Activated effector memory CD4-positive, alpha-beta T cell treated with Interleukin-2 at 50 U/mL for 16 hours (primary cell): ENCODE measurements at places on chromosomes 16 and 17.

- DNase-seq, result no peak
Measured at GRCh38 chr16:4976611-4977145, 18.5 kb downstream of the SEC14L5 start.

- no peak for DNase-seq
Measured at GRCh38 chr17:79809530-79810129, 12.8 kb upstream of the CBX8 start.

- DNase-seq, result no peak
Measured at GRCh38 chr17:66578781-66579489, 256.0 kb upstream of the CACNG5 start.

GRCh38 chr17:48123111-48123510 is 15.5 kb downstream of the SNX11 start:
- no peak for DNase-seq

DNA sequence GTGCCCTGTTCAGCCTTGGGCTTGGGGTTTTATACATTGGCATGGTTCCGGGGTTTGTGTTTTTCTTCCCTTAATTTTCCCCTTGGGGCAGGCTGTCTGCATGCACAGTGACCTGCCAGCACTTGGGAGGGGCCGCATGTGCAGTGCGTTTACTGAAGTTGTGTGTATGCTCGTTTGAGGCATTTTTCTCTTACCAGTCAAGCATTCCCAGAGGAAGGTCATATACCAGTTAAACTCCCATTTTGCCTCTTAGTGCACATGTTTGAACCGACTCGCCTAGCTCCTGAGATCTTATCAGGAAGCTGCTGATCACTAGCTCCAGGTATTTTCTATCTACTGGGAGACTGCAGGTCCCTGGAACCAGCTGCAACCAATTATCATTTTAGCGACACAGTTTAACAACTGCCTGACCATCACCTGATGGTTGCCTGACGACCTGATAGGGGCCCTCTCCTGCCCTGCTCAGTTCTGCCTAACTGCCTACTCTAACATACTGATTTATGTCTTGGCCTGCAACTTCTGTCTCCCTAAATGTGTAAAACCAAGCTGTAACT is 51.4 kb downstream of the MFSD11 start:
- DNase-seq, result no peak

DNA sequence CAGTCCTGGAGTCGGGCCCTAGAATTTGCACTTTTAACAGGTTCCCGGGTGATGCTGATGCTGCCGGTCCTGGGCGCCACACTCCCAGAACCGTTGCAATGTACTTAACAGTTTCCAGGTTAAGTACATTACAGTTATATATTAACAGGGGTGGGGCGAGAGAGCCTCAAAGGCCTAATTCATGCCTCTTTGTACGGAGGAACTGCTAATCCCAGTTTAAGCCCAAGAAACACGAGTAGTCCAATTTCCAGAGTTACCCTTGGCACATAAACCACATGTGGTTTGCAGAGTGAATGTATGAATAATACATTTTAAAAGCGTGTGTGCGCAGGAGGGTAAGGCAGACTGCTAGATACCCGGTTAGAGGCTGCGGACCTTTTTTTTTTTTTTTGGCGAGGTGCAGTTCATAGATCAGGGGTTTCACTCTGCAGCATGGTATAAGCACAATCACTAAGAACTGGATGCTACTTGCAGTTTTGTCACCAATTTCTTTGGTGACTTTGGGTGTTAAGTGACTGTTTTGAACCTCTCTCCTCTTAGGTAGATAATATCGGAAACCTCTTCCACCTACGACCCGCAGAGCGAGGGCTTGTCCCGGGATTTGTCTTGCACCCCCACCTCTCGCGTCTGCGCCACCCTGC is 713 bp downstream of the COX11 start:
- DNase-seq, result no peak

- no peak for DNase-seq
Measured at GRCh38 chr16:29729116-29729521, 16.7 kb downstream of the C16orf54 start.

DNA sequence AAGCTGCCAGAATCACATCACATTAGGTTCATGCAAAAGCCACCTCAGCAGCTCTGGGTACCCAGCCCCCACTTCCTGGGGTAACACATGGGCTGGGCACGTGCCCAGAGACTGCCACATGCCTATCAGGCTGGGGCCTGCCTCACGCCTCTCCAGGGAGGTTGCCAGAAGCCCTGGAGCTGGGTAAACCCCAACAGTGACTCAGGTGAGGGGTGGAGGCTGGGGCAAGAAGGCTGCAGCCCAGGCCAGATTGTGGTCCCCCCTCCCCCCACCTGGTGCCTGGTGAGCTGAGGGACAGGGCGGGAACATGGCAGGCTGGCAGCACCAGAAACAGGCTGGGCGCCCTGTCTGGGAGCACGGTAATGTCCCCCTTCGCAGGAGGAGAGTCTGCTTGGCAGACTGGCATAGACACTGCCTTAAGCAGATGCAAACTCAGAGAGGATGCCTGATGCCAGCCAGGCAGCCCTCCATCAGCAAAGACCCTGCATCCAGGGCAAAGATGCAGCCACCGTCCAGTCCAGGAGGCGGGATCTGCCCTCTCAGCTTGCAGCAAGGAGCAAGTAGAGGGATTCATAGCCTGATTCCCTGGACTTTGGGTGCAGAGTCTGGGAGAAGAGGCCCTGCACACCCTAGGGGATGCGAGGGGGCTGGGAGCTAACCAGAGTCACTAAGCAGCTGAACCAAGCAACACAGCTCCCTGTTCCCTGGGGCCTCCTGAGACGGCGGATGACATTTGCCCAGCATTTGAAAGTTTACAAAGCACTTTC is 28.8 kb downstream of the NGFR start:
- DNase-seq, result peak; percentile 26

DNA sequence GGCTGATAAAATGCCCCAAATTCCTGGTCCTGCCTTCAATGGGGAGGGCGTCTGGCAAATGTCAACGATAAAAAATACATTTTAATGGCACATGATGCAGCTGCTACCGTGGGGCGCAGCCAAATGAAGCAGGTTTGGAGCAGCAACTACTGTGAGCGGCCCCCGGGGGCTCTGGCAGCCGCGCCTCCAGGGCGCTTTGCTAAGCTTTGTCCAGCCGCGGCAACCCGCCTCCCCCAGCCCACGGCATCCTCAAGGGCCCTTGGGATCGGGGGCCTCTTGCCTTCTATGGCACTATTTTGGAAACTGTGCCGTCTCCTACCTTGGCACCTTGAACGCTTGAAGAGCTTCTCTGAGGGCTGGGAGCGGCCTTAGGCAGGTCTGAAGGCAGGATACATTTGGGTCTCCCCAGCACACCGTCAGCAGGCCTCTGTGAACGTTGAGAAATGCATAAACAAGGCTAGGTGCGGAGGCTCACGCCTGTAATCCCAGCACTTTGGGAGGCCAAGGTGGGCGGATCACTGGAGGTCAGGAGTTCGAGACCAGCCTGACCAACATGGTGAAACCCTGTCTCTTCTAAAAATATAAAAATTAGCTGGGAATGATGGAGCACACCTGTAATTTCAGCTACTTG is 25.1 kb downstream of the TBX4 start:
- no peak for DNase-seq

- no peak for DNase-seq
Measured at GRCh38 chr17:17866425-17866824, 29.6 kb upstream of the SREBF1 start.

DNA sequence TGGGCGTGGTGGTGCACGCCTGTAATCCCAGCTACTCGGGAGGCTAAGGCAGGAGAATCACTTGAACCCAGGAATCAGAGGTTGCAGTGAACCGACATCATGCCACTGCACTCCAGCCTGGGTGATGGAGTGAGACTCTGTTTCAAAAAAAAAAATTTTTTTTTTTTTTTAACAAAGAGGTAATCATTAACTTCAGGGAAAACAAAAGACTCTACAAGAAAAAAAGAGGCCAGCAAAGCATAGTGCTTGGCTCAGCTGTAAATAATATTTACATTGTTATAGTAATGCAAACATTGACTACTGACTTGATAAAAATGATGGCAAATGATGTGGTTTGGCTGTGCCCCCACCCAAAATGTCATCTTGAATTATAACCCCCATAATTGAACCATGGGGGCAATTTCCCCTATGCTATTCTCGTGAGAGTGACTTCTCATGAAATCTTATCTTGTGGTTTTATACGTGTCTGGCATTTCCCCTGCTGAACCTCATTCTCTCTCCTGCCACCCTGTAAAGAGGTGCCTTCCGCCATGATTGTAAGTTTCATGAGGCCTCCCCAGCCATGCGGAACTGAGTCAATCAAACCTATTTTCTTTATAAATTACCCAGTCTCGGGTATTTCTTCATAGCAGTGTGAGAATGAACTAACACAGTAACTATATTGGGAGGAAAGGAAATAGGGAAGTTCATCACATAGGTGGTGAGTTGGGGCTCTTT is 12.7 kb upstream of the SSTR2 start:
- no peak for DNase-seq

DNA sequence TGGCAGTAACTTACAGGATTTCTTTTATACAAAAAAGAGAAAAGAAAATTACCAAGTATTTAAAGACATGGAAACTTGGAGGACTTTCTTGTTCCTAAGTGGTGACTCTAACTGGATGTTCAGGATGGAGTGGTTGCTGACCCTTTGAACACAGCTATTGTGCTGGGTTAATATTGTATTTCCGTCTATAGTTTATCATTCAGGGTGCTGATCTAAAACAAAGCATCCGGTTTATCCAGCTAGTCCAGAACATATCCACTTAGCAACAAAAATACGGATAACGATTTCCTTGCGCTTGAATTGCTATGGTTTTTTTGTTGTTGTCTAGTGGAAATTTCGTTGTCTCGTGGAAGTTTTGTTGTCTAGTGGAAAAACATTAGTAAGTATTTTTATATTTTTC is 38.2 kb downstream of the SNTB2 start:
- no peak for DNase-seq

DNA sequence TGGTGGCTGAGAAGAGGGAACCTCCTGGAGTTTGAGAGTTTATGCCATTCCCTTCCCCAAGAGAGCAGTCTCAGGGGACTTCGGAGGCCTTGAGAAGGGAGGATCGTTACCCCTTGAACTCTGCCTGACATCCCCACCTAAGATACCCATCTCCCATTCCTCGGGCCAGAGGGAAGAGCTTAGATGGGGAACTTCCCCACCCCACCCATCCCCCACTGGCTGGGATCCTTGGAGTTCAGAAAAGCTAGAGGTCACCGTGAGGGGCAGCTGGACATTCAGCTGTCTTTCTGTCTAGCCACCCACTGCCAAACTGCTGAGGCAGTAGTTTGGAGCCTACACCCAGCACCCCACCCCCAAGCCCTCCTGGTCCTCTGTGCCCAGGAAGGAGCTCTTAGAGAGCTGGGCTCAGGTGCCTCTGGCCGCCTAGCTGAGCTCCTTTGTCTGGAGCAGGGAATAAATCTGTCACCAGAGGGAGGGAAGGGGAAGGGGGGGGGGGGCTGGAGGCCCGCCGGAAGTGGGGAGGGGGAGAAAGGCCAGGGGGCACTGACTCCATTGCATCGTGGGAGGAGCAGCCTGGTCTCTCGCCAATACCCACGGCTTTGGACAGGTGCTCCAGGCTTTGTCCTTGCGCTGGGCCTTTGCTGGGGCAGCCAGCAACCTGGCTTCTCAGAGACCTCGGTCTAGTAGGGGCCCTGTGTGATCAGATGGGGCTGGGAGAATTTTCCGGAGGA is 1.0 kb downstream of the HSD11B2 start:
- no peak for DNase-seq

DNA sequence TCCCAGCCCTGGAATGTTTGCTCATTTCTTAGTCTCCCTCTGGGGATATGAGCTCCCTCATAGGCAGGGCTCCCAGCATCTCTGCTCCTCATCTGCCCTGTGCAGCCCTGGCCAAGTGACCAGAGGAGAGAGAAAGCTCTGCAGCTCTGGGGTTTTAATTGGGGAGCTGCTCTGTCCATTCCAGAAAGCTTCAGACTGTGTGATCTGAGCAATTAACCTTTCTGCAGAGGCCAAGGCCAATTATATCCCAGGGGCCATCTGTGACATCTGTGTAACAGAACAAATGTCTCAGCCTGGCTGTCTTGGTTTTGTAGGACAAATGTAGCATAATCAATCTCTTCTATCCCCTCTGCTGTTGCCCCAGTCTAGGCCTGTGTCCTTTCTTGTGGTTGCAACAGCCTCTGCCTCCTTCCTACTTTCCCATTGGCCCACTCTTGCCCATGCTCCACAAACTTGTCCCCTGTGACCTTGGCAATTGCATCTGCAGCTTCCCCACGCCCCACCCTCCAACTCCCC is 156.0 kb downstream of the GSG1L start:
- DNase-seq, result no peak

- DNase-seq, result no peak
Measured at GRCh38 chr17:13596241-13596923, 5.3 kb downstream of the HS3ST3A1 start.

DNA sequence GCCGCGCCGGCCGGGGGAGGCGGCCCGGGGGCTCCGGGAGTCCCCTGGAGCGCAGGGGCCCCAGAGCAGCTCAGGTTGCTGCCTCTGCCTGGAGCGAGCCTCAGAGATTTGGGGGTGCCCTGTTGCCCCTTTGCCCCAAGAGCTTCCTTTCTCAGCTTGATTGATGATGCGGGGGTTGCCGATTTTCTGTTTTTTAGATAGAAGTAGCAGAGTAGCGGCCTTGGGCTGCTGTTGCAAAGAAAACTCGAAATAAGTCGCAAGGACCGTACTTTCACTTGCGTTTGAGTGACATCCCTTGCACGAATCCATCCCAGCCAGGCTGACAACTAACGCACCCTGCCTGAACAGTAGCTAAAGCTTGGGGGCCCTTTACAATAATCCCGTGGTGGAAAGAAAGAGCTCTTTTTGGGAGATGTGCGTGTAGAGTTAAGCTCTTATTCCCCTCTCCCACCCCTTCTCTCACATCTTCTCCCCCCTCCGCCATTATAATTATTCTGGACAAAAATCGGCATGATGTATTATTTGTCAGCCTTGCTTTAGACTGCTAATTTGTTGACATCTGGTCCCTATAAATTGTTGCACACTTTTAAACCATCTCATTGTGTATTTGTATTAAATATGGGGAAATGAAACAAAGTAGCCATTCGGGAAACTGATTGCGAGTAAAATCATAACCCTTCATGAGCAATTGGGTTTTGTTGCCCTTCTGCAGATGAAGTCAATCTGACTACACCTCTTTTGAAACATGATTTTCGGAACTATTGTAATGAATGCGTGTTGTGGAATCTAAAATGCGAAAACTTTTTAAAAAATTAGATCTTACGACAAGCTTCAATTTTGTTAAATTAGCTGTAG is 873 bp downstream of the USP10 start:
- DNase-seq, result peak; percentile 16

DNA sequence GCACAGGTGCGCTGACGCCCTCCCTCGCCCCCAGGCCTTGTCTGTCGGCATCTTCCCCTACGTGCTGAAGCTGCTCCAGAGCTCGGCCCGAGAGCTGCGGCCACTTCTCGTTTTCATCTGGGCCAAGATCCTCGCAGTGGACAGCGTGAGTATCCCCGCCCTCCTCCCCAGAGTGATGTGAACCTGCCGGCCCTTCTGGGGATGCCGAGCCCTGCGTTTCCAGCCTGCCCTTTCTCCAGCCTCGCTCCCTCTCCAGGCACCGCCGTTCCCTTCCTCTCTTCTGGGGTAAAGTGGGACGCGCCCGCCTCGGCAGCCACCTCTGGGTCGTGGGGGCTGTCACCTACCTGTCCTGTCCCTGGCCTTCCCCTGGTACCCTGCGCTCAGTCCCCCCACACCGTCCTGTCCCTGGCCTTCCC is 133.9 kb upstream of the CHMP6 start:
- DNase-seq, result no peak
